Pancreas (tissue), 10 donors: ENCODE measurements at places on chromosomes 5 and 9. TPM values are rescaled to one million over a fixed set of nuclear protein-coding genes. Genes with fewer than 3 reads are reported as not detected.

- no peak for DNase-seq
Observed at GRCh38 chr5:110854200-110854599, 115.4 kb downstream of the SLC25A46 start.

- DNase-seq, result no peak
Observed at GRCh38 chr5:158606233-158606632, 493.5 kb downstream of the EBF1 start.

DNA sequence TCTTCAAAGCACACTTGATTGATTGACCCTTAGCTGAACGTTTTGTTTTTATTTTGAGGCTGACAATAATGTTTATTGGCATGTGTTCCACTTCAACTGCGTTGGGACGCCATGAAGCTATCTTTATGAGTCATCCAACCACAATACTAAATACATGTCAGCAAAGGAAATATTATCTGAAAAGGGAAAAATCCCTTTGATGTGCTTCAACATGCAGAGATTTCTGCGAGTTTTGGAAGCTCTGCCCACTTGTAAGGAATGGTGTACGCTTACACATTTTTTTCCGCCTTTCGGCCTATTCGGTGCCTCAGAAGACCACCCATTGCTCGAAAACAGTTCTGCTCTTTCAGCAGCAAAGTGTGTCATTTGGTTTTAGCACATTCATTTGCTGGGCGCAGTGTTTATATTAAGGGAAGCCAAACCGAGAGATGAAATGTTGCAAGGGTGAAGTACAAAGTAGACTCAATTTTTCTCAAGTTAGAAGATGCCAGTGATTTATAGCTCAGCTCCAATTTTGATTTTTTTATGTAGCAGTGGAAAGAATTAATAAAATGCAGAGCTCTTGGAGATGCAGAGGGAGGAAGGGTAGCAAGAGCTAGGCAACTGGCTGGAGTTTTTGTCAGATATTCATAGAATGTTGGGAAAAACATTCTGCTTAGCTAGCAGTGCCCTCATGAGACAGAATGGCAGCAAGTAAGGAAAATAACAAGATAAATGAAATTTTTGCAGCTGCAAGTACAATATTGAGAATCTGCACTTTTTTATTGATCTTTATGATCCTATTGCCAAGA is 68.9 kb downstream of the PRDM6 start:
- no peak for DNase-seq

- DNase-seq, result no peak
Observed at GRCh38 chr5:35316611-35317274, 86.5 kb upstream of the PRLR start.

- DNase-seq, result no peak
Observed at GRCh38 chr5:179954434-179954833, 46.7 kb upstream of the TBC1D9B start.

DNA sequence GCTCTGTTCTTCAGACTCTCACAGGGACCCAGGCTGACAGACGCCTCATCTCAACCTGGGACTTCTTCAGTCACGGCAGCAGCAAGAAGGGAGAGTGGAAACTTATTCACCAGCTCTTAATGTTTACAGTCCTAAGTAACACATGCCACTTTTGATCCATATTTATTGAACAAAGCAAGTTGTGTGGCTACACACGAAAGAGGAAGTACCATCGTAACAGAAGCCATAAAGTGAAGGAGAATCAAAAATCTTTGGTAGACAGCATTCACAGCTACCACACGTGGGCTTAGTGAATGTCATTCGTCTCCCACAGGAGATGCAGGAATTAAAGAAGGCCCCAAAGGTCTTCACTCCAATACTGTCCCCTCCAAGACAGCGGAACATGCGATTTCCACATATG is 582.6 kb downstream of the CETN3 start:
- DNase-seq, result no peak

DNA sequence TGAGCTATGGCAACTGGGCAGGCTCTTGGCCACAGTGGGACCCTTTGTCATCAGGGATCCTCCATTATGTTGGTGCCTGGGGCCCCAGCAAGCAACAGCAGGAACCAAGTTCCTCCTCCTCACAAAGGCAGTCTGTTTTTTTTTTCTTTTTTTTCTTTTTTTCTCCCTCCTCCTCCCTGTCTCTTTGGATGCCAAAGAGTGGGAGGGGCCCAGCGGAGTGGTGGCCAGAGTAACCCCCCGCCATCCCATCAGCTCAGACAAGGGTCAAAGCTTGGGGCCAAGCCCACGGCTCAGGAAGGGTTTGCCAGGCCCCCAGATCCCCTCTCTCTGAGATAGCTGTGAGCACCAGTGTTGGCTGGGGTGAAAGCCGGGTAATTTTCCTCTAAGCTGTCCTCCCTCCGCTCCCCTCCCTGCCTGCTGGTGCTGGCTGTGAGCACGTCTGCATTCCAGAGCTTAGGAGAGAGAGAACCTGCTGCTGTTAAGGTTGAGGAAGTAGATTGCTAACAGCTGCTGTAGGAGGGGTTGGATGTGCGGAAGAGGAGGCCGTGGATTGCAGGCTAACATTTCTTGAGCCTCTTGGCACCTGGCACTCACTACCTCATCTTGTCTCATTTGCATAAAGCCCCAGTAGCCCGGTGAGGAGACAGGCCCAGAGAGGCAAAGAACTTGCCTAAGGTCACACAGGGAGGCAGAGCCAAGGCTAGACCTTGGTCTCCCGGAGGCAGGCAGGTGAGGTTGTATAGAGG is 21.2 kb downstream of the GSN start:
- peak; percentile 54 for DNase-seq

The PLCXD3 gene
- total RNA-seq, result 0.79 TPM

The ACOT12 gene
- total RNA-seq, result not detected

The CDC20B gene
- not detected for total RNA-seq

The CCL27 gene
- not detected for total RNA-seq

The PCDHA11 gene
- 1.4 TPM for total RNA-seq

The IL13 gene
- not detected for total RNA-seq

The EQTN gene
- 0.37 TPM for total RNA-seq

The NIM1K gene
- 0.37 TPM for total RNA-seq

The IRX1 gene
- 0.09 TPM for total RNA-seq
